ENCODE measurements at places on chromosomes 12 and 14.

DNA sequence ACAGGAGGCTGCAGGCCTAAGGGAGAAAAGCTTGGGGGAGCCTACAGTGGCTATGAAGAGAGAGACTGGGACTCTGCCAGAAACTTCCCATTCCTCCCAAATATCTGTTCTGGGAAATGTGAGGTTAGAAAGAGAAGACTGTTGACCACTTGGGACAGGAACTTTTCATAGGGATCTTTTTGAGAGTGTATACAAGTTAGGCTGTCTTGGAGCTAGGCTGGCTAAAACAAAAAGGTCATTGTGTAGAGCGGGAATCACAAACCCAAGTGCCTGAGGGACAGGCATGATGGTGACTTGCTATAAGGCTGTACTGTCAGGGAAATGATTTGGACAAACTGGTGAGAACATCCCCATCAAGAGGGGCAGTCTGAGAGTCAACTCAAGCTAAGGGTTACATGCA lies 175.1 kb downstream of the GRIP1 start:
- no peak for DNase-seq

DNA sequence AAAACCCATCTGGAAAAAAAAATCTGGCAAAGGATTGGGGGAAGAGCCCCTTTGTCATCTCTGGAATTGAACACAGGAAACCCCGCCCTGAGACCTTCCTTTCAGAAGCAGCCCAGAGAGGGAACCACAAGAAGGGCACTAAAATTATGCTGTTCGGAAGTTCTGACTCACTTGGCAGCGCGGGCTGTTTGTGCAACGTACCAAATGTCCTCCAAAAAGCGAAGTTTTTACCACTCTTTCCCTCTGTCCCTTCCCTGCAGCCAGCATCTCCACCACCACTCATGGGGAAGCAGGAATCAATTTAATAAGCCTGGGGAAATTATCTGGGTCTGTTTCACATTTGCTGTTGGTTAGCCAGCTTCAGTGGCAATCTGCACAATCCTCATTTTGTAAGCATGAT lies 3.2 kb upstream of the SYNE3 start:
- no peak for DNase-seq

GRCh38 chr12:48189331-48190125 lies 6.1 kb downstream of the CCDC184 start:
- DNase-seq, result peak; percentile 58

- no peak for DNase-seq
These were observed 3.0 kb downstream of the ETV6 start for GRCh38 chr12:11652351-11653040.

GRCh38 chr12:11822081-11822834 lies 172.8 kb downstream of the ETV6 start:
- no peak for DNase-seq

DNA sequence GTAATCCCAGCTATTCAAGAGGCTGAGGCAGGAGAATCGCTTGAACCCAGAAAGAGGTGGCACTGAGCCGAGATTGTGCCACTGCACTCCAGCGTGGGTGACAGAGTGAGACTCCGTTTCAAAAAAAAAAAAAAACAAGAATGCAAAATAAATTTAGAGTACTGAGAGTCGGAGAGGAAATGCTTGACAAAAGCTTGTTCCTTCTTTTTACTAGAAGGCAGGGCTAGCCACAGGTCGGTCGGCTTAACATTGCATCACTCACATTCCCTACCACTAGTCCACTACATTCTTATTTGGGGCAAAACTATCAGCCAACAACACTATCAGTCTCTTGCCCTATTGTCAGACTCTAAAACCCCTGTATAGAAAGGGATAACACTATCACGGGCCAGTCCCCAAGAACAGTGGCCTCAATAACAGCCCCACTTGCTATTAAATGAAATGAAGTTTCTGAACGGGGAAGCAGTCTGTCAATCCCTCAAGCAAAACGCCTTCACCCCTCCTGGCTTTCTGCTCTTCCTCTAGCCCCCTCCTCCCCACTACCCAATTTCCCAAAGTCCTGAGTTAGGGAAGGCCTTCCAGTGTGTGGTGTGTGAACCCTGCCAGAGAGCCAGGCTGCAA lies 1.0 kb downstream of the RNF41 start:
- DNase-seq, result no peak

GRCh38 chr14:105745433-105746123 lies 219.2 kb downstream of the TMEM121 start:
- DNase-seq, result no peak

DNA sequence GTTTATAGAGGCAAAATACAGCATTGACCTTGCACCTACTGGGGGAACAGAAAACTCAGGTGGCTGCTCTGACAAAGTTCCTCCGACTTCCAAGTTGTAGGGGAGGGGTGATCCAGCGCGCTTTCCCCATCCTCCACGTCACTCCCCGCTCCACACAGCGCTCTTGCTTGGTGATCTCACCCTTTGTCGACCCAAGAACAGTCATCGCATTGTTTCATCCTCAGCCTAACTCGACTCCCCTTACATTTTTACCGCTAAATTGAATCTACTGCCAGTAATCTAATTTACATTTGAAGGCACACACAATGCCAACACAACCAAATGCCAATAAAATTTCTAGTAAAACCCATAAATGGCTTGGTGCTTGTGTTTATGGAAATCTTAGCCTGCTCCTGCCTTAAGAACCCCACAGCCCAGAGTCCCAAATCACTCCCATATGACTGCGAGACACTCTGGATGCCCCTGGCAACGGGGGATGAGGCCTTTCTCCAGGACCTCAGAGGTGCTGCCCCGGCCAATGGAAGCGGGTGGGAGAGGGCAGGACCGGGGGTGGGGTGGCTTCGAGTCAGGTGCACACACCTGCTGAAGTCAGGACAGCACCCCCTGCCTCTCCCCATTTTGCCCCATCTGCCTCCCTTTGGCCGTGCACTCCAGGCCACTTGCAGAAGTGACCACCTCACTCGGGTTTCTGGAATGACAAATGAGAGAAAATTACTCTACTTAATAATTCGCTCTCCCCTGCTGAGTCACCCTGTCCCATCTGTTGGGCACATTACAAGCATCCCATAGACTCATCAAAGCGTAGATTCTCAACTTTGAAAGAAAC lies 98.2 kb upstream of the GSC start:
- DNase-seq, result no peak

DNA sequence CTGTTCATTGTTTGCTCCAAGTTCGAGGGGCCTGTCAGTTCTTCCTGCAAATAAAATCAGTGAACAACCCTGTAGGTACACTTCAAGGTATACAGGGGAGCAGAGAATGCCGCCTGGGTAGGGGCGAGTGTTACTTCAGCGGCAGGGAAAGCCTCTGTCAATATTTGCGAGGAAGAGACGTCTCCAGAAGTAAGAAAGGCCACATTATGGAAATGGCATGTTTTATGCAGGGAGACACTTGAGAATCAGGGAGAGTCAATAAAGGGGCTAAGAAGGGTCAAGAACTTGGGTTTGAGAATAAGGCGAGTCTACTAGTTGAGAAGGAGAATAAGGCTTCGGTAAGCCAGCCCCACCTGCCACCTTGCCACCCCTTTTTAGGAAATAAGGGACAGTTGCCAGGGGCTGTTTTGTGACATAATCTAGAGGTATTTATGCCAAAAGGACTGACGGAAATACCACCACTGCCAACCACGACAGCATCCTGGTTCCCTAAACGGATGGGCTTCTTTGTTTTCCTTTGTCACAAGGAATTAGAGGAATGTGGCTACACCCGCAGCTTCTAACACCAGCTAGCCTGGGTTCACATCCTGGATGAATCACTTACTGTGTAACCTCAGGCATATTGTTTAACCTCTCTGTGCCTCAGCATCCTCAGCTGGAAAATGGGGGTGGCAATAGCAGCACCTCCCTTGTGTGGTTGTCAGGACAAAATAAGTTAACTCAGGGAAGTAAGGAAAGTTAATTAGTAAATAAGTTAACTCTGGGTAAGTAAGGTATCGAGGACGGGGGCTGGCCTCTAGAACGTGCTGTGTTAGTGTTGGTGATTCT lies 67.7 kb downstream of the EID3 start:
- no peak for DNase-seq

DNA sequence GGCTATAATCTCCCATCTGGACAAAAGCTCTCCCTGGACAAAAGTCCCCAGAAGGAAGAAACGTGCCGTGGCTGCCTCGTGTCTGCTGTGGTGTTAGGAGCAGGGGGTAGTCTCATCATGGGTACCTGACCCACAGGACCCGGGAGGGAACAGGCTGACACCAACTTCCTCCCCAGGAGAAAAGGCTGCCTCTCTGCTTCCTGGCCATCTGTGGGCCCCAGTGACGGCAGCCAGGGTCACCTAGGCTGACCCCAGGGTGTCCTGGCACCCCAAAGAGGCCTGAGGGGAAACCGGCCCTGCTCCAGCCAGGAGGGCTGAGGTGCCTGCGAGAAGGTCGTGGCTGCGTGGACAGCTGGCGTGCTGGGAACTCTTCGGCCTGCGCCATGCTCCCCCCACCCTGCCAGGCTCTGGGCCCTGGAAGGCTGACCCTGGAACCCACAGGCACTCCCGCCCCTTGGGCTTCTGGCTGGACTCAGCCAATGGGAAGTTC lies 133.9 kb downstream of the RFLNA start:
- DNase-seq, result no peak

DNA sequence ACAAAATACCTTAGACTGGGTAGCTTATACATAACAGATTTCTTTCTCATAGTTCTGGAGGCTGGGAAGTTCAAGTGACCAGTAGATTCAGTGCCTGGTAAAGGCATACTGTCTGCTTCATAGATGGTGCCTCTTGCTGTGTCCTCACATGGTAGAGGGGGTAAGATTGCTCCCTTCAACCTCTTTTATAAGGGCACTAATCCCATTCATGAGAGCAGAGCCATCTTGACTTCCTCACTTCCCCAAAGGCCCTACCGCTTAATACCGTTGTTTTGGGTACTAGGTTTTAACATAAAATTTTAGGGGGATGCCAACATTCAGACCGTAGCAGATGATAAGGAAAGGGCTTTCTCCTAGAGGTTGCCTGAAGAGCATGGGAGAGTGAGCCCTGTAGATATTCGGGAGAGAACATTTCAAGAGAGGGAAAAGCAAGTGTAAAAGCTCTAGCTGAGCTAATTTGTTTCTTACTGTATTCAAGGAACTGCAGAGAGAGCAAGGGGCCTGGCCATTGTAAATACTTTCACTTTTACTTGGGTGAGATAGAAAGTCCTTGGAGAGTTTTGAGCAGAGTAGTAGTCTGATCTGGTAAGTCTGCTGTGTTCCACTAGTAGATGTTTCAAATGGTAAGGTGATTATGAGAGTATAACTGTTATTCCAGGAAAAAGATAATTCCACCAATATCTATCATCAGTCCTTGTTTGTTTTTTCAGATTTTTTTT lies 27.3 kb downstream of the FRS2 start:
- no peak for DNase-seq

DNA sequence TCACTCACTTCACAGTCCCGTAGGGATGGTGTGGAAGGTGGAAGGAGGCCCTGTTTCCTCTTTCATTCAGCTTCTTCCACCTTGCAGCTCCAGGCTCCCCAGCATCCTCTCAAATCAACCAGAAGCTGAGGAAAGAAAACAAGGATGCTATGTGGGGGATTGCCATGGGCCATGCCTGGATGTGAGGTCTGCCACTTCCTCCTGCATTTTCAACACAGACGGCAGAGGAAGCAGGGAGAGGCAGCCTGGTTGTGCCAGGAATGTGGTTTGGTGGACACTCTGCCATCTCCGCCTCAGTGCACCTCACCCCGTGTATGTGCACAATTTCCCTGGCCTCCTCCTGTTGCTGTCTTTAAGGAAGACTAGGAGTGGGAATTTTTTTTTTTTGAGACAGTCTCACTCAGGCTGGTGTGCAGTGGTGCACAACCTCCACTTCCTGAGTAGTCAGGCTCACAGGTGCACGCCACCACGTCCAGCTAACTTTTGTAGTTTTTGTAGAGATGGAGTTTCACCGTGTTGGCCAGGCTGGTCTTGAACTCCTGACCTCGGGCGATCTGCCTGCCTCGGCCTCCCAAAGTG lies 99.2 kb downstream of the SLC15A4 start:
- no peak for DNase-seq

GRCh38 chr12:130151846-130152245 lies 10.4 kb upstream of the FZD10 start:
- no peak for DNase-seq

DNA sequence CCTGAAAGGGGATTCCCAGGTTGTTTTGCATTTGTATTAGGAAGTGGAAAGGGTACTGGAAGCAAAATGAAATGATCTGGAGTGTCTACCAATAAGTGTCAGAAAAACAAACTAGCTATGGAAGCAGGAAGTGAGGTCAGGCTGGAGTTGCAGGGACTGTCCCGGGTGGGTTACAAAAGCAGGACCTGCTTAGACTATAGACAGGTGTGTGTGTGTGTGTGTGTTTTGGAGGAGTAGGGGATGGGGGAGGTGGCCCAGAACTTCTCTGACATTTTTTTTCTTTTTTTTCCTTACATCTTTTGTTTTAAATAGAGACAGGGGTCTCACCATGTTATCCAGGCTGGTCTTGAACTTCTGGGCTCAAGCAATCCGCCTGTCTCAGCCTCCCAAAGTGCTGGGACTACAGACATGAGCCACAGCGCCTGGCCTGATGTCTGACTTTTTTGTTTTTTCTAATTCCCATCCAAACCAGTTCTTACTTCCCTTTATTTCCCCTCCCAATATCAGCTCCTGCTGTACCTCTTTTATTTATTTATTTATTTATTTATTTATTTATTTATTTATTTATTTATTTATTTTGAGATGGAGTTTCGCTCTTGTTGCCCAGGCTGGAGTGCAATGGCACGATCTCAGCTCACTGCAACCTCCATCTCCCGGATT lies 512 bp upstream of the RND1 start:
- no peak for DNase-seq

- no peak for DNase-seq
These were observed 106.8 kb downstream of the CALM1 start for GRCh38 chr14:90503582-90503981.

- DNase-seq, result no peak
These were observed 111.9 kb upstream of the C14orf180 start for GRCh38 chr14:104467641-104468040.

DNA sequence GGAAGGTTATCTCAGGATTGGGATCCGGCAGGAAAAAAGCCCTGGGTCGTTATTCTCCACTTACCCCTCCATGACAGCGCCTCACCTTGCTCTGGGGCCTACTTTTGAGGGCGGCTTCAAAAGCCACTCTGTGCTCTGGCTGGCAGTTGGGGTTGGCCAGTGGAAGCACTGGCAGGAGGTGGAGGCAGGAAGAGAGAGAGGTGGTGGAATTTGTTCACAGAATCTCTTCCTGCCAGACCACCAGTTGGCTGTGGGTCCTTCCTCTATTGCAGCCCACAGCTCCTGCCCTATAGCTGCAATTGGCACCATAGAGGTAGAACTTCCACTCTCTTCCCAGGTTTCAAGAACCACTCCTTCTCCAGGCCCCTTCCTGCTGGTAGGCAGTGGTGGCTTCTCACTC lies 32.7 kb upstream of the SDR39U1 start:
- DNase-seq, result no peak
